Suppressor macrophage (primary cell): ENCODE measurements at places on chromosomes 13 and 19.

DNA sequence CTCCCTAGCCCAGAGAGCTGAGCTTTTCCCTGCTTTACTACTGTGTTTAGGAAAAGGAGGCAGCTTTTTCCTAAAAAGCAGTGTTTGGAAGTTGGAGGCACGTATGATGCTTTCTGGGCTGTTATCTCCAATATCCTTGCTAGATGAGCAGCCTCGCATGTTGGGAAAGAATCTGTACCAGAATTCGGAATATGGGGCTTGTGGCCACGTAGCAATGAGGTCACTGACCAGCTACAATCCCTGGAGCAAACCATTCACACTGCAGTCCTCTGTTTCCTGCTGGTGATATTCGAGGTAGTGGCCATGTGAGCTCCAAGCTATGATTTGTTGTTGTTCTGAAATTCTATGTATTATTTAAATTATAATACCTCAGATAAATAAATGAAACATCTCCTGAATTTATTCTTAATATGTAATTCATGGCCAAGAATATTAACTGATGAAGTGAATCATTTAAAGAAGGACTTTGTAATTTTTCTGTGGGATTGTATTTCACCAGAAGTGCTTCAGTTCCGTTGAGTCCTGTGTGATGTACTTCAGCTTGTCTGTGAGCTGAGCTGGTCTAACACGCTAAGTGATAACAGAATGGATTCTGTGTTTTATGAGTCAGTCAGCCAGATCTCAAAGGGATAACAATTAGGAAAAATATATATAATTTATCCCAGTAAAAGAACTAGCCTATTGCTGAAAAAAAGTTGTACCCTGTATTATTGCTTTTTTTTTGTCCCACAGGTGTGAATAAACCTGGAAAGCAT, 319.5 kb downstream of the SHISA2 start:
- no peak for DNase-seq

GRCh38 chr13:56015919-56016318, 1124.8 kb upstream of the PRR20A start:
- DNase-seq: no peak

DNA sequence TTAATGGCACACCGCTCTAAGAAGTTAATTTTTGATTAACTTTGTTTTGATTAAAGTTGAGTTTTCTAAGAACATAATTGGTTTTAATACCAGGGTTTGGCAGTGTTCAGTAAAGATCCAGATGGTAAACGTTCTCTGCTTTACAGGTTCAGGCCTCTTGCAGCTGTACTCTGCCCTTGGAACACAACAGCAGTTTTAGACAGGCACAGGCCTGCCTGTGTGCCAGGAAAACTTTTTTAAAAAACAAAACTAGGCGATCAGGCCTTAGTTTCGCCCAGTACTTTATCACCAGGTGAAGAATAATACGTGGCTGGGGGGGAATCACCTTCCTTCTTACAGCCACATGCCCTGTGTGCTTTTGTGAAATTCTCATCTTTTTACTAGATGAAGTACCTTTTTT, 38.0 kb upstream of the TEX29 start:
- no peak for DNase-seq

DNA sequence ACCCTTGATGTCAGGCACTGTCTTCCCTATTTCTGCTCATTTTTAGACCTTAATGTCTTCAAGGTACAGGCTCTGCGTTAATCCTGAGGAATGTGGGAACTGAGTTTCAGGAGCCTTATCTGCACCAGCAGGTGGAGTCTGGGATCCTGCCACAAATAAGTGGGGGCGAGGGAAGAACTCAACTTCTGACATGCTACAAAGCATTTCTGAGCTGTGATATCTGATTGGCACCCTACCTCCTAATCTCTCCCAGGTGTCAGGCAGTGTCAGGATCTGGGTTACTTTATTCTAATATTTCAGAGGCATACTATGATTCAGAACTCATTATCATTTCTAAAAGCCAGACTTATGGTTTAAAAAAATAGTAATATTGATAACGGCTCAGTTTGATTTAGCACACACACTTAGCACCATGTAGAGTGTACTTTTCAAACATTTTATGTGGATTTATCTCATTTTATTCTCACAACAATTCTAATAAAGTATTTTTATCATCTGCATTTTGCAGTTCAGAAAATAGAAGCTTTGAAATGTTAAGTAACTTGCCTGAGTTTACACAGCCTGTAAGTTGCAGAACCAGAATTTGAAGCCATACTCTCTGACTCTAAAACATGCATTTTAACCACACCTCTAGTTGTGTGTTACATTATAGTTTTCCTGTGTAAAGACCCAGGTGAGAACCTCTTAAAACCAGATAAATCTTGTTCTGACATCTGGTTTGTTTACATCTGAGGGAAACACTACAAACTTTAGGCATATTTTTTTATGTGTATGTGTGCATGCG, 358.6 kb downstream of the TDRD3 start:
- no peak for DNase-seq

DNA sequence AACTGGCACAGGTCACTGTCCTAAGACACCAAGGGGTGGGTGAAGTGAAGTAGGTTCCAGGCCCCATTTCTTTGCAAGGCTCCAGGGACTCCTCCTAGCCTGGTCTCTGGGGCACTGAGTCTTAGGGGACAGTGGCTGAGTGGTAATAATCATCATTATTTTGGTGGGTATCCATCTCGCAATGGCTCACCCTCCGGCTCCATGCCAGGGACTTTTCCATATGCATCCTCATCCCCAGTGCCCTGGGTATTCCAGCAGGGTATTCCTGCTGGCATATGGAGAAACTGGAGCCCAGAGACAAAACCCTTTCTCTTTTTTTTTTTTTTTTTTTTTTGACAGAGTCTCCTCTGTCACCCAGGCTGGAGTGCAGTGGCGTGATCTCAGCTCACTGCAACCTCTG, 2.5 kb downstream of the PDE4A start:
- no peak for DNase-seq

- DNase-seq: no peak
Observed at GRCh38 chr13:31775686-31776085, 36.4 kb downstream of the RXFP2 start.

DNA sequence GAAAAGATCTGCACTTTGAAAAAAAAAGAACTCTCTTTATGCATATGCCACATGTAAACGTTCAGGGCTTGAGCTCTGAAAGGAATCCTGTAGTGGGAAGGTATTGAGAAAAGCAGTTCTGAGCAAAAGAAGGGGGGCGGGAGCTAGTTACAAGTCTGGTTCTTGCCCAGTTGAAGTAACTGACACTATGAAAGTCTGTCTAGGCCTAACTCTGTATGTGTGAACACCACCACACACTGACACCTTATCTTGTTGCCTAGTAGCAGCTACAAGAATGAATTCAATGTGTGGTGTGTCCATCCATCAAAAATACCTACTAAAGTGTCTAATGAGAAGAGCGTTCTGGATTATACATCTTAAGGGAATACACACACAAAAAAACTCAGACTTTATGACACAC, 820.6 kb downstream of the DIAPH3 start:
- DNase-seq: no peak

- no peak for DNase-seq
Observed at GRCh38 chr19:17136617-17137016, 61.0 kb downstream of the MYO9B start.

DNA sequence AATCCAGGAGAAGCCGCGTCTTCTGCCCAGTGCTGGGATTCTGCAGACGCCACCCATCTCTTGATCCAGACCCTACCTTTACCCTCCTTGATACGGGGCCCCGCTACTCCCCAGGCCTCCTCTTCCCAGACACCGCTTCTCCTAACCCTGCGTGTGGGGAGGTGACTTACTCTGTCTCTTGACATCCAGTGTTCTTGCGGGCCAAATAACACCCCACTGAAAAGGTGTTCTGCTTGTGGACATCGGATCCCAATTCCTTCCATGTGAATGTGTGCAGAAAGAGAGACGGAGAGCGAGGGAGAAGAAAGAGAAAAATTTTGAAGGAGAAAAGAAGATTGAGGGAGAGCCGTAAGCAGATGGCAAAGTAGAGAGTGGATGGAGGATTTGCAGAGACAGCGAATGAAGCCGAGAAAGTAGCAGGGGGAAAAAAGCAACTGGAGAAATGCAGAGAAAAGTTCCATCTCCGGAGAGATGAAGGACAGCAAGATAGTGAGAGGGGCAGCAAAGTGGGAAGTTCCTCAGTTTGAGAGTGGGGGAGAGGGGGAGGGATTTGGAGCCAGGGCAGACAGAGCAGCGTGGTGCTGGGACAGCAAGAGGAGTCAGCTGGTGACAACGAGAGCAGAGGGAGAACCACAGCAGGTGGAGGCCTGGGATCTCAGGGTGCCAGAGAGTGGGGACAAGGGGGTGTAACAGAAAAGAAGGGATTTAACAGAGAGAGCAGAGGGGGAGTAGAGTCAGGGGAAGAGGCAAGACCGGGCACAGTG, 814 bp downstream of the ZNF480 start:
- peak; percentile 26 for DNase-seq

DNA sequence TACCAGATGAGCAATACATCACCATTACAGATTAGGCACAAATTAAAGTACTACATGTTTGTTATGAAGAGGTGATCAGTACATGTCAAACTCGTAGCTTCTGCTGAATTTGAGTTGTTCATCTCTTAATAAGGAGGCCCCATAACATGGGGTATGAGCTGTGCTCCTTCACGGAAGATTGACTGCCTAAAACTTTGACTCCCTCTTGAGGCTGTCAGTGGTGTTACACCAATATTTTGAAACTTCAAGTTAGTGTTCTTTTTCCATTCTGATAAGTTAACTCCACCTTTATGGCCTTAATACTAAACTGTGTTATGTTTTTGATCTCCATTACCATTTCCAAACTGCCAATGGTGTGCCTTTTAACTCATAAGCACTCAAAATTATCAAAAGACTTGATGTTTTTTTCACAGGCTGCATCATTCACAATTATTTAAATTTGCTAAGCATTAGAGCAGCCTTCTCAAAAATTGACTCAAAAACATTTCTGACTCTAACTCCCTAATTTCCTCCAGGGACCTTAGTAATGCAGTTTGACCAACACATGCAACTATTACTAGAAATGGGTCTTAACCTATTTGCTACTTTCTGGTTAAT, 1591.5 kb downstream of the PCDH9 start:
- DNase-seq: peak; percentile 27

GRCh38 chr19:35399948-35400772, 29.3 kb downstream of the GPR42 start:
- DNase-seq: no peak

GRCh38 chr13:51305271-51305967, 34.1 kb upstream of the SERPINE3 start:
- DNase-seq: peak; percentile 45

GRCh38 chr19:18660939-18661670, 22.4 kb upstream of the CRTC1 start:
- peak; percentile 84 for DNase-seq

DNA sequence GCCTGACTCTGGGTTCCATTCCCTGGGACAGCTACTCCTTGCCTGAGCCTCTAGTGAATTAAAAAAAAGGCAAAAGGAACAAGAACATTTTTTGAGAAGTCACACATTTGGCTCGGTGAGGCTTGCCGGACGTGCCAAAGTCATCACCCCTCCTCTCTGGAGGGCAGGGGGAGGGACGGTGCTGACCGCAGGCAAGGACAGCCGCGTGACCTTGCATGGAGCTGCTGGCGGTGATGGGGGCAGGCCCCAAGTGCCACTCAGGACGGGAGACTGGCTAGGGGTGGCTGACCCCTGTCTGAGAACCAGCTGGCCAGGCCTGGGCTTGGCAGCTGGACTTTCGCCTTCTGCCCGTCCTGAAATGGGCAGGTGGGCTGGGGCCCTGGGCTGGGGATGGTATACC, 26.4 kb downstream of the MAP2K2 start:
- DNase-seq: no peak

DNA sequence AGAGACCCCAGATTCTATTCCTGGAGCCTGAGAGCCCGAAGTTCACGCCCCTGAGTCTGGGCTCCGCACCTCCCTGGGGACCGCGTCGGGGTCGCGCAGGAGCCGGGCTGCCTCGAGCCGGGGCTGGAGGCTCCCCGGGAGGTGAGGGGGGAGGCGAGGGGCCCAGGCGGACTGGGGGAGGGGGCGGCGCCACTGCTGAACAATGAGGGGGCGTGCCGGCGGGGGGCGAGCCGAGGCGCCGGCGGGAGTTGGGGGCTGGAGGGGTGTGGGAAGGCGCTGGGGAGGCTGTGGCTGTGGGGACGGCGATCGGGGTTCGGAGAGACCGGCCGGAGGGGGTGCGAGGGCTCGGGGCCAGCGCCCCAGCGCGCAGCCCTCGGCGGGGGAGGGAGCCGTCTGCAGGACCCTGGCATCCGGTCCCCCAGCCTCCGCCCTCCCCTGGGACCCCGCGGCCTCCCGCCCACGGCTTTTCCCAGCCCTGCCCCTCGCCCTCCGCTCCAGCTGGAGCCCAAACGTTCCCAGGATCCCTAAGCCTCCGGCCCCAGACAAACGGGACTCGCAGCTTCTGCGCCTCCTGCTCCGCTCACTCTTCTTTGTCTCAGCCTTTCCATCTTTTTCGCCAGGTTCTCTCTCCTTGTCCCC, 922 bp downstream of the PLEKHG2 start:
- peak; percentile 32 for DNase-seq

GRCh38 chr19:23283925-23284324, 33.7 kb upstream of the ZNF724 start:
- DNase-seq: peak; percentile 54

DNA sequence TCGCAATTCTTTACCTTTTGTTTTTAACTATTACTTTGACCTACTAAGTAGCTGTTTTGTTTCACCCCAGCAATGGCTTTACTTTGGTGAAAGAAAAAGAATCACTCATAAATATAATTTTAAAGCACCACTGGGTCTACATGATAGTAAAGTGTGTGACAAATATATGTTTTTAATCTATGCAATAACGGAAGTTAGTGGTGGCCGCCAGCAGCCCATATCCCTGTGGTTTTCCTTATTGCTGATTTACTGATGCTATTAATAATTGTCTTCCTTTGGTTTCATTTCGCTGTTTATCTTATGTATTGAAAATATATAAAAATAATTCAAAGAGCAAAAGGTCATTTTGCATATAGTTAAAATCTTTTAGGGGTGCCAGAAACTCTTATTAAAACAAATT, 491.3 kb downstream of the DIAPH3 start:
- DNase-seq: peak; percentile 8

DNA sequence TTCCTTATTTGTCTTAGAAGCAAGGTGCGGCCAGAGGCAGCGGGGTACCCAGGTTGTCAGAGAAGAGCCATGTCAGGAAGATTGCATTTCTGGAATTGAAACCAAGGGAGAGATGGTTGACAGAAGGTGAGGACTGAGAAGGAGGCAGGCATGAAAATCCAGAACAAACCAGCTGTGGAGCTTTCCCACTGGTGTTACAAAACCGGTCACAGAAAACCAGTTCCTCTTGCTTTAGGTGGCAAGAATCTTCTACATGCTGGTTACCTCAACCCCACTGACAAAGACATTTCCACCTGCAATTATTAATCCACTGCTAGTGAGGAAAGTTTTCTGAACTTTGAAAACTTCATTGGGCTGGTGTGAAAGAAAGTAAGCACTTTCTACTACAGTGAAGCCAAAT, 64.0 kb upstream of the MED4 start:
- peak; percentile 30 for DNase-seq

GRCh38 chr13:98972059-98972458, 5.8 kb downstream of the DOCK9 start:
- DNase-seq: no peak

DNA sequence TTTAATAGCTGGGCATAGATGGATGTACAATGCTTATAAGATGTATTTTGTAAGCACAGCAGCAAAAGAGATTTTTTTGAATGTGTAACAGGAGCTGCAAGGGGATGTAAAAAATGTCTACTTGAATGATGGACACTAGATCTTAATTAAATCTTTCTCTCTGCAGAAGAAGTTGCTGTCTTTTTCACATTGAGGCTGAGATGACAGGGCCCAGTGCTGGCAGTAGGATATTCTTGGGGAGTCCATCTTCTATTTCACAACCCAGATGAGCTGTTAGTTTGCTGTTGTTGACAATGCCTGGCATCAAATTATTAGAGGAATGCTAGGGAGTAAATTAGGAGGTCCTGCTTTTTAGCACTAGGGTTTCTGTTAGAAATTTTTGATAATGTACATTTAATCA, 698.7 kb downstream of the SLITRK5 start:
- no peak for DNase-seq
